ENCODE measurements at places on chromosomes 4 and X.
A peak's percentile ranks its signal among the peaks of the same experiment; 100 is the strongest.

DNA sequence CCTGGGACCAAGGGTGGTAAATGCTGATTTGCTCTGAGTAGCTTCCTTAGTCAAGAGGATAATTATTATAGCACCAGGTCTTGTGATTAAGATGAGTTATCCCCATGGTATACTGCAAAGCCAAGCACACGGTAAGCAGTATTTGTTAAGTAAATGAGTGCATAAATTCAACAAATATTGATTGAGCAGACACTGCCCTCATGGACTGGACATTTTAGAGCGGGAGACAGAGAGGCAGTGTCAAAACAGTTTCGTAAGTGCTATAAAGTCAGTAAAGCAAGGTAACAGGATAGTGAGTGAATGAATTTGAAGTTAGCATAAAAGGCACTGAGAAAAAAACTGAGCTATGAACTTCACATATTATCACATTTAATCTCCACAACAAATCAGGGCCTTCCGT, 13.9 kb downstream of the PHF8 start:
- no peak for DNase-seq

GRCh38 chrX:7191681-7192110, 43.7 kb upstream of the PUDP start:
- no peak for DNase-seq

DNA sequence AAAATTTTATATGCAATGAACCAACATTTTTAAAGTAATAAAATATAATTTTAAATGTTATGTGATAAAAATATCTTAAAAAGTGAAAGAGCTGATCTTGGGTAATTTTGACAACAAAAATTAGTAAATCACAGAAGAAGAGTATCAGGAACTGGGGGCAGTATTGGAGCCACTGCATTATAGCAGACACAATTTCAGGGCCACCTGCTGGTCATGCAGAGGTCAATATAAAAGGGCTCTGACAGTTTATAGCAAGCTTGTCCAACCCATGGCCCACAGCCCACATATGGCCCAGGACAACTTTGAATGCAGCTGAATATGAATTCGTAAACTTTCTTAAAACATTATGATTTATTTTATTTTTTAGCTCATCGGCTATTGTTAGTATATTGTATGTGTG, 13.0 kb upstream of the LEF1 start:
- DNase-seq: no peak

DNA sequence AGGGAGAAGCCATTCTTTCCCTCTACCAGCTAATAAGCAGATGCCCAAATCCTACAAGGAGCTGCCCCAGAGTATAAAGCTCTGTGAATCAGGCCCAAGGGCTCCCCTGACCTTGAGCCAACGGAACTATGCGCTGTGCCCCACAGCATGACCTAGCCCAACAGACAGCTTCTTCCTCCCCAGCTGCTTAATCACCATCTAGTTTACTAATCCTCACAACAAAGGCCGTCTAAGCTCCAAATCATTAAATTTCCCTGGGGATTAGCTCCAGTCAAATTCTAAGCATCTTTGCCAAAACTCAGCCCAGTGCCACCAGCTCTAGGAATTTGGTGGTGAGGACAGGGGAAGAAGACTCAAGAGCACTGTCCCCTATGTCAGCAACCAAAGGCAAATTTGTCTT, 113.1 kb downstream of the SHROOM4 start:
- DNase-seq: peak; percentile 23

- DNase-seq: no peak
Observed at GRCh38 chr4:128916832-128917231, 107.3 kb downstream of the JADE1 start.

DNA sequence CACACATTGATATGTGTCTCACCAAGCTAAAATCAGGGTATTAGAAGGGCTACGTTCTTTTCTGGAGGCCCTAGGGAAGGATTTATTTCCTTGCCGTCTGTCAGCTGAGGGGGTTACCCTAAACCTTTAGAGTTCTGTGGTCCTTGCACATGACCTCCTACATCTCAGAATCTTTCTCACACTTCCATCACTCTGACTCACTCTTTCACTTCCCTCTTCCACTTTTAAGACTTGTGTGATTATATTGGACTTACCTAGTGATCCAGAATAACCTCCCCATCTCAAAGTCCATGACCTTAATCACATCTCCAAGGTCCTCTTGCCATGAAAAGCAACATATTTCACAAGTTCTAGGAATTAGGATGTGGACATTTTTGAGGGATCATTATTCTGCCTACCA, 53.6 kb upstream of the FUNDC1 start:
- DNase-seq: no peak

DNA sequence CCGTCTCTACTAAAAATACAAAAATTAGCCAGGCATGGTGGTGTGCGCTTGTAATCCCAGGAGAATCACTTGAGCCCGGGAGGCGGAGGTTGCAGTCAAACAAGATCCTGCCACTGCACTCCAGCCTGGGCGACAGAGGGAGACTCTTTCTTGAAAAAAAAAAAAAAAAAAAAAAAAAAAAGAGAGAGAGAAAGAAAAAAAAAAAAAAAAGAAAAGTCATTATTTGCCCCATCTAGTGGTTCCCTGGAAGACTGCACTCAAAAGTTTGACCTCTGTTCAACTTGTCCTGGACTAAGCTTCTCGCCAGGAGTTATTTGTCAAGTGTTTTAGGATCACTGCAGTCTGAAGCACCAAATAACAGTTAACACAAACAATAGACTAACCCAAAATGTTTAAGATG, 45.3 kb upstream of the KCTD8 start:
- DNase-seq: no peak

- DNase-seq: no peak
Observed at GRCh38 chrX:15191830-15192229, 78.1 kb downstream of the ASB9 start.

DNA sequence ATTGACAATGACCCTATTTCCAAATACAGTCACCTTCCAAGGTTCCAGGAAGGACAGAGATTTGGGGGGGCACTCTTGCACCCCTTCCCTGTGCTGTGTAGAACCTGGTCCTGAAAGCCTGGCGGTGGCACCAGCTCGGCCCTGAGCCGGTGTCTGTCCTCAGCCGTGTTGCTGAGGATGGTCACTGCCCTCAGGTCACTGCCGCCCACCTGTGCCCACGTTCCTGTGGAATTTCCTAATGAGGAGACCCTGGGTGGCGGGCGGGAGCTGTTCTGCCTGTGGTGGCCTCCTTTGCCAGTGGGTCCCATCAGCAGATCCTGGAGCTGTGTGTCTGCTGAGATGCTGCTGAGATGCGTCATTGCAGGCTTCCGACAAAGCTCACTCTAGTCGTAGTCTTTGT, 32.9 kb downstream of the NELFA start:
- DNase-seq: no peak

DNA sequence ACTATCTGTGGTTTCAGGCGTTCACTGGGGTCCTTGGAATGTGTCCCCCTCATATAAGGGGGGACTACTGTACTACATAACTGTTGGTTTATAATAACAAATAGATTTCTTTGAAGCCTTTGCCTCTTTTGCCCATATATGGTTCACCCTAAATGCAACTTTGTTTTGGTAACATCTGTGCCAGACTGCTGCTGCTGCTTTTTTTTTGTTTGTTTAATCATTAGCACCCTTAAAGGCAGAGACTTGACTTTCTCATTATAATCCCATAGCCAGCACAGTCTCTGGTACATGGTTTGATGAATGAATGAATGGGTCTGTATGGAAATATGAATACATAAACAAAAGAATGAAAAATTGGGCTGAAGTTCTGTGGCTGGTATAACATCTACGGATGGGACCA, 80.2 kb upstream of the LHFPL1 start:
- DNase-seq: no peak

- no peak for DNase-seq
Observed at GRCh38 chr4:116736756-116737155, 348.6 kb downstream of the TRAM1L1 start.

DNA sequence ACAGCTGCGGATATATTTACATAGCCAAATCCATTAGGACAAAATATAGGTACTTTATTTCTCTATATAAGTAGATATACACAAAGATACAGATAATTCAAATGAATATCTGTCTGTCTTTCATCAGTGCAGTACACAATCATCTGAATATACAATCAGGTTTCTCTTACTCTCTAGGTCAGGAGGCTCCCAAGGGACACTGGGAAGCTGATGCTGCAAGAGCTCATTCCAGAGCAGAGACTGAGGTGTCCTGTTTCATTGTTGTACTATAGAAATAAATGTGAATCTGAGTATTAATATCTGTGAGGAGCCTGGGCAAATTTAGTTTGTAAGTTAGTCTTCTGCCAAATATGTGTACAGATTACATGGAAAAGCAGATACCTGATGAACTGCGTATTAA, 4.2 kb downstream of the TLL1 start:
- peak; percentile 63 for DNase-seq

- peak; percentile 97 for DNase-seq
Observed at GRCh38 chr4:60724623-60725022, 475.5 kb upstream of the ADGRL3 start.

GRCh38 chr4:48686369-48686768, 93.7 kb downstream of the FRYL start:
- no peak for DNase-seq
